ENCODE measurements at places on chromosomes 5 and 9.

DNA sequence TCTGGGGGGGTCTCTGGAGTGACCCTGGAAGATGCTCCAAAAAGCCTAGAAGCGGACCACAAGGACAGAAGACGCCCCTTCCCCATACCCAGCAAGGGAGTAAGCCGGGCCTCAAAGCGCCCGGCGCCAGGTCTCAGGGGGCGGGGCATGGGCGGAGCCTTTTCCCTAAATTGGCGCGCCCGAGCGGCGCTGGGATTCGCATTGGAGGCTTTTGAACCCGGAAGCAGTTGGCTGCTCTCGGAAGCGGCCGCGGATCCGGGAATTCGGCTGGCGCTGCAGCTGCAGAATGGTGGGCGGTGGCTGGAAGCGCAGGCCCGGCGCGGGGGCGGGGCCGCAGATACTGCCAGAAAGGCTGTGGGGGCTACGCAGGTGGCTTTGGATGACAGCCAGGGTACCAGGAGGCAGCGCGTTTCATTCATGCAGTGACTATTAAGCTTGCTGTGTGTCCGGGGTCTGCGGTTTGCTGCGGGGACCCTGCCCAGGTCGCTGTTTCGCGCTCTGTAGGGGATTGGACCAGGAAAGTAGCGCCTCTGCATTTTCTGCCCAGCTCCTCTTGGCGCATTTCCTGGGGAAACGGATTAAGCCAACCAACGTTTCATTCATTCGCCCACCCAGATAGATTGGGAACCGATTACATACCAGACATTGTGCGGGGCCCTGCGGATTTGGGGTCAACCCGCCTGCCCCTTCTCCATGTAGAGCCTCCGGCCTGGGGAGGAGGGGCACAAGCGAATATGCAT lies 83.0 kb upstream of the FREM1 start:
- peak; percentile 87 for DNase-seq

- DNase-seq, result no peak
Observed at GRCh38 chr5:180910735-180911134, 11.8 kb downstream of the BTNL8 start.

- no peak for DNase-seq
Observed at GRCh38 chr9:134730761-134731496, 89.3 kb downstream of the COL5A1 start.

- no peak for DNase-seq
Observed at GRCh38 chr5:179230061-179230461, 115.2 kb downstream of the ADAMTS2 start.

DNA sequence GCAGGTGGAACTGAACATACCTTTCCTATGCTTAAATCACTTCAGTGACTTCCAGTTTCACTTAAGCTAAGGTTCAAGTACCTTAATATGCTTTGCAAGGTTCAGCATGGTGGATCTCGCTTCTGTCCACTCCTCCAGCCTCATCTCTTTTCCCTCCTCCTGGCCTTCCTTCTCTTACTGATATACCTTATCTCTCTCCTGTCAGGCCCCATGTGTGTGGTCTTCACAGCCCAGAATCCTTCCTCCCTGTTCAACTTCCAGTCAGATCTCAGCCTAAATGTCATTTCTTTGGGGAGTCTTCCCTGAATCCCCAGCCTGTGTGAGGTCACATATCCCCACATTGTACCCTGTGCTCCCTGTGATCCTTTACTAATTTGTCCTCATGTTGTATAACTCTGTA lies 87.7 kb downstream of the ANGPTL2 start:
- no peak for DNase-seq

DNA sequence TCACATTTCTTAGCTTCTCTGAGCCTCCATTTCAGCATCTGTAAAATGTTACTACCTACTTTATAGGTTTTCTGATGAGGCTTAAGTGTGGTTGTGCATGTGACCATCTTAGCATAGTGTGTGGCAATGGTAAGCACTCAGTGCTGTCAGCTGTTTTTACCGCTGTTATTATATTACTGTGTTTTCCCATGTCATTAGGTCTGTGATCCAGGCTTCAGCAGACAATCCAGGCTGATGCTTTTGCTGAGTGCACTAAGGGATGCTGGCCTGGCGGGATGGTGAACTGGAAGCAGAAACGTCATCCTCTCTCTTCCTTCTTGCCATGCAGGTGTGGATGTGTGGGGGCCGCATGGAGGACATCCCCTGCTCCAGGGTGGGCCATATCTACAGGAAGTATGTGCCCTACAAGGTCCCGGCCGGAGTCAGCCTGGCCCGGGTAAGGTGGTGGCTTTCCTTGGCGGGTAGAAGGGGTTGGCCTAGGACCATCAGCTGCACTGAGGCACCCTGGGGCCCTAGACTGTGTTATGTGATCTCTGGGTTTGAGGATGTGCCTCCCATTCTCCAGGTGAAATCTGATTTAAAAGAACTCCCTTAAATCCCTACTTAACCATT lies 41.9 kb upstream of the SAP30L start:
- DNase-seq, result no peak

GRCh38 chr5:32299059-32299677 lies 13.6 kb downstream of the MTMR12 start:
- DNase-seq, result peak; percentile 94

DNA sequence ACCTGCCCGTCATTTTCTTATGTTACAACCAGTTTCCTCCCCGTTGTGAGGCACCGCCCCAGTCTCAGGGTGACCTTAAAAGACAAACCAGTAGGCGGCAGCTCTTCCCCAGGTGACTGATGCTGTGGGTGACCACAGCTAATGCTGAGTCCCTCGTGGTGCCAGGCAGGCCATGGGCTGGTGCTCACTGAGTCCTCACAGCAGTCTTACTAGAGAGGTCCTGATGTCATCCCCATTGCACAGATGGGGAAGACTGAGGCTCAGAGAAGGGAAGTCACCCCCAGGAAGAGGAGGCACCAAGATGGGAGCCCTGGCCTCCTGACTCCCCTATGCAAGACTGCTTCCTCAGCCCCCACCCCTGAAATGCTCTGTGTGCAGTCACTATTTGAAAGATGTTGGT lies 978 bp downstream of the CFAP157 start:
- DNase-seq, result no peak
